Activated CD4-positive, alpha-beta T cell treated with anti-CD3 and anti-CD28 coated beads, Interleukin-2, amount 10 ng/mL, durations not matched to agents 7 days and 5 days (primary cell): ENCODE measurements at places on chromosomes 4 and X. TPM values are rescaled to one million over a fixed set of nuclear protein-coding genes. Genes with fewer than 3 reads are reported as not detected.
A peak's percentile ranks its signal among the peaks of the same experiment; 100 is the strongest.

Gene HELT
- not detected for total RNA-seq

Gene MAD2L1
- total RNA-seq = 51.9 TPM

Gene TMPRSS11B
- not detected for total RNA-seq

Gene SPP1
- 0.79 TPM for total RNA-seq

Gene C4orf50
- 0.21 TPM for total RNA-seq

GRCh38 chrX:134460862-134461220 lies 876 bp downstream of the HPRT1 start:
- DNase-seq = no peak

DNA sequence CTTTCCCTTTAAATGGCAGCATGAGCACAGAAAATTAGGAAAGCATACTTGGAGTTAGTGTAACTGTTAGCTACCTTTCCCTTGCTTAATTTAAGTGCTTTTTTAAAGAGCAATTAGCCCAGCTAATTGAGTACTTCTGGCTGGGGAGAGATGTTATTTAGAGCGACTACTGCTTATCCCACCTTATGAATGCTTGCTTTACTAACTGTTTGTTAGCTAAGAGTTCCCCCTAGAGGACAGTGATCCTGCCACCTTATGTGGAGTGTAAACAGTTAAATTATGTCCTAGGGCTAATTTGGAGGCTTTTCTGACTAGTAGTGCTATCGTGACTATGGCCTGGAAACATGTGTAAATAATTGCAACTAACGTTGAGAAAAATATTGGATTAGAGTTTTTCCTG lies 909.4 kb downstream of the FSTL5 start:
- no peak for DNase-seq

DNA sequence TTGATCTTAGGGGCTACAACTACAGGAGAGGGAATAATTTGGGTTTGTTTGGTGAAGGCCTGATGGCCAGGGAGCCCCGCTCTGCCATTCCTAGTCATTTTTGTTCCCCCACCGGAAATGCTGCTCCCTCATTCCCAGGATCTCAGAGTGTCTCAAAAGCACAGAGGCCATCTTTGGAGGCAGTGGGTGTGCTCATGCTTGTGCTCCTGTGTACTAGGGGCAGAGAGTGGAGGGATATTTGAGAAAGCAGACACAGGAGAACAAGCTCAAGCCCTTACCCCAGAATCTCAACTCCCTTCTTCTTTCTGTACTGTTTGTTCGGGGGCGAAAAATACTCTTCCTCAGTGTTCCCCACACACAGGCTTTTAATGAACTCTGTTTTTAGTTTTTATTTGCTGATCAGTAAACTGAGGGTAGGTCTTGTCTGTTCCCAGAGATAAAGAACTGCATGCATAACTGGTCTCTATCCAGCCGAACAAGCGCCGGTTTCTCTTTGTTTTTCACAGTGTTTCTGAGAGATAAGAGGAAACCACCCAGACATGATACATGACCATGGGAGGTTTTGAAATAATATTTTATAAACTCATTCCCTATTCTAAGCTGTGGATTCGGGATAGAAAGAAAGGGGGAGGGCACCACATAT lies 32.9 kb upstream of the XK start:
- DNase-seq = no peak

DNA sequence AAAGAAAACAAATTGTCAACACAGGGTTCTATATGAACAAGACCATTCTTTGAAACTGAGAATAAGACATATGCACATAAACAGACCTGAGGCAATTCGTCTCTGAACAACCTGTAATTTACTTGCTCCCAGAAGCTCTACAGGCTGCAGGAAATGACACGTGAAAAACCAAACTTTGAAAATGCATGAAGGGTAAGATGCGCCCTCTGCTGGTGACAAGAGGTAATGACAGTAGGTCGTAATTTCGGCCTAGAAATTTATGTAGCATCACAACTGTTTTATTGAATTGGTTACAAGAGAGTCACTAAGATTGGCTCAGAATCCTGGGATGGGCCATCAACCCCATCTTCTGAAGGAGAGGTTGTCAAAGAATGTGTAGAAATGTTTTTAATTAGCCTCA lies 276.5 kb downstream of the PPP4R3C start:
- DNase-seq = peak; percentile 17

DNA sequence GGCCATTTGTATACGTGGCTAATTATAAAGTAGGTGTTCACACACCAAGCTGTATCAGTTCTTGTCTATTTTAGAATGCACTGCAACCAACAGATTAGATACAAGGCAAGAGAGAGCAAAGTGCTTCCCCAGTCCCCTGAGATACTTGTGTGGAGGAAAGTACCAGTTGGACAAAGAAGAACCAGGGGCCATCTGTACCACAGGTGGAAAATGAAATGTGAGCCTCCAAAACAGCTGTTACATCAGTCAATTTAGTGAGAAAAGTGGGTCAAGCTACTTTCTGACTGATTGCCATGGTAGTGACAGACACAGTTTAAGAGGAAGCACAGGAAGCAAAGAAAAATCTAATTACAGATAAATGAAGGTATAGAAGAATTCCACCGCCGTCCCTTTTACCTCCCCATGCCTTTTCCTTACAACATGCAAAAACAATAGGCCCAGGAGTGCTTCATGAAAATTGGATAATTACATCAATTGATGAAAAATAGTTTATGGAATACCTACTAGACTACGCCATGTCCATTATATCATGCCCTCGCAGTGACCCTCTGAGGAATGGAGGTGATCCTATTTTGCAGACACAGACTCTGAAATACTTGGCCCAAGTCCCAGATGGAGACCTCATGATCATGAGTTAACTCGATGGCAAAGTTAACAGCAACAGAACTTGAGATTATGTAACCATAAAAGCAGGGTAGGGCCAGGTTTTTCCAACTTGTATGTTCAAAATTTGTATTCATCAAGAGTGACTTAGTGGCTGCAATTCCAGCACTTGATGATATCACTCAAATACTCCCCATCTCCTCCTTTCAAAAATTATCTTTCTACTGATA lies 15.8 kb downstream of the SMPX start:
- DNase-seq = no peak

DNA sequence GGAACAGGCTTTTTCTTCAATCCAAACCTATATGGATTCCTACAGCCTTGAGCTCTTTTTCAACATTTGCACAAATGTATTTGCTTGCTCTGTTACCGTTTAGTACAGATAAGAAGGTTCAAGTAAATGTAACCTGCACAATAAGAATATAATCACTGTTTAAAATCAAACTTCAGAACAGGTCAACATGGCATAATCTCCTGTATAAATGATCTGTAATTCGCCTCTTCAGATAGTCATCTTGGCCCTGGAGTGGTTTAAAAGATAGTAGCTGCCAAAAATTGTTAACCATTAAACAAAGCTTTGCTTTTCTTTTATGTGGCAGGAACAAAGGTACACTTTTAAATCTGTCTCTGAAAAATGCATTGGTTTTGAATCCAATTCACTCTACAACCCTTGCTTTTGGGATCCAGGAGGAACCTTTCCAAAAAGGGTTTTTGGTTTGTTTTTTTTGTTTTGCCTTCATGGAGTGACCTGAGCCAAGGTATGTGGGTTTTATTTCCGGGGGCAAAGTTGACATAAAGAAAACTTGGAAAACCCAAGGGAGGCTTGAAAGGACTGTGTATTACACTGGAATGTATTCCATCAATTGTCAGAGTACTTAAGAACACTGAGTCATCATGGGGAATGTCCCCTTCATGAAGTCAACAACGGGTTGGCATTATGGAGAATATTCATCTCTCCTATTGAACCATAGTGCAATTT lies 210.4 kb upstream of the HCCS start:
- no peak for DNase-seq

DNA sequence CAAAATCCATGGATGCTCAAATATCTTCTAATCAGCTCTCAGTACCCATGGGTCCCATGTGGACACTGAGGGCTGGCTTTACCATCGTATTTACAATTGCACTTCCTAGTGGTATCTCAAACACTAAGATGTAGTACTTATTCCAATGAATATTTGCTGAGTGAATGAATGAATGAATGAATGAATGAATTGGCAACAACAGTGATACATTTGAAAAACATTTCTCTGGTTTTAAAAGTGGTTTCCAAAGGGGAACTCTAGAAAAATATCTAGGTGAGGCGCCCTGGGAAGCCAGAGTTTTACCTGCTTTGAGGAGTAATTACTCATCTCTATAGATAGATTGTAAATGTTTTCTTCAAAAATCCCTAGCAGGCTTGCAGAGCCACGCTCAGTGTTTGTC lies 76.6 kb downstream of the CYTL1 start:
- no peak for DNase-seq

GRCh38 chr4:153257151-153257620 lies 52.9 kb downstream of the TRIM2 start:
- peak; percentile 25 for DNase-seq

- no peak for DNase-seq
Measured at GRCh38 chr4:181536811-181537434, 706.3 kb upstream of the TENM3 start.

- DNase-seq = no peak
Measured at GRCh38 chr4:177579649-177580048, 137.4 kb upstream of the AGA start.

DNA sequence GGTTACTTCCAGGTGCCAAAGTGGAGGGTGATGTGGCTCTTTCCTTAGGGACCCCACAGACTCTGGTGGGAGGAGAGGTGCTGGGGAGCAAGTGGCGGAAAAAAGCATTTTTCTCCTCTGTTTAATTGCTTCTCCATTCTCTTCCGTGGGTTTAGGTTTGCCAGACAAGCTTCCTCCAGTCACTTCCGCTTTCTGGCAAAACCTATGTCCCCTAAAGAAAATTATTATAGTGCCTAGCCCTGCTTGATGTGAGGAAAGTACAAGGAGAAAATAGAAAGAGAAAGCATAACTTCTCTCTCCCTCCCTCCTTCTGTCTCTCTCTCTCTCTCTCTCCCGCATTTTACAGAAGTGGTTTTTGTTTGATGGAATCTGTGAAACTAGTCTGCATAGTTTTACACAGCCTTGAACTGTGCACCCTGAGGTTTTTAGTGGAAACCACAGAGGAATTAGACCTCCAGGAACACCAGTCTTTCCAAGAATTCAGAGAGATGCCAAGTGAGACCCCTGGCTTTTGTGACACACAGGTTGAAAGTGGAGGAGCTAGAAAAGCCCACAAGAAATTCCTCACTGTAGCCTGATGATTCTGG lies 231.1 kb upstream of the ANXA3 start:
- DNase-seq = no peak

GRCh38 chr4:115234405-115235093 lies 121.1 kb upstream of the NDST4 start:
- peak; percentile 6 for DNase-seq

- DNase-seq = no peak
Measured at GRCh38 chr4:97759785-97760184, 383.5 kb downstream of the STPG2 start.

- no peak for DNase-seq
Measured at GRCh38 chr4:54005475-54005874, 58.9 kb downstream of the CHIC2 start.

DNA sequence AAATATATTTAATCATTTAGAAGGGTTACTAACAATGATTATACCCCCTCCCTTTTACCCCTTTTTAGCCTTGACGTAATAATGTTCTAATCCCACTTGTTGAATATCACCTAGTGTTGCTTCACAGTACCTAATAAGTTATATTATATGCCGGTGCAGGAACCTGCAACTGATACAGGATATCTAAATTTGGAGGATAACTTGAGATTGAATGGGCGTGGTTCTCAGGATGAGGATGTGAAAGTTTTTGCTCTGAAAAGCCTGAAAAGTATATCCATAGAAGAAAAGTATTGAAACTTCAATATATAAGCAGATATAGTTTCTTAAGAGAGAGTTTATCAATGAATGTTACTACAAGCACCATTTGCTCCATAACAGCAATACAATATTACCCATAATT lies 59.8 kb downstream of the ZNF711 start:
- no peak for DNase-seq

DNA sequence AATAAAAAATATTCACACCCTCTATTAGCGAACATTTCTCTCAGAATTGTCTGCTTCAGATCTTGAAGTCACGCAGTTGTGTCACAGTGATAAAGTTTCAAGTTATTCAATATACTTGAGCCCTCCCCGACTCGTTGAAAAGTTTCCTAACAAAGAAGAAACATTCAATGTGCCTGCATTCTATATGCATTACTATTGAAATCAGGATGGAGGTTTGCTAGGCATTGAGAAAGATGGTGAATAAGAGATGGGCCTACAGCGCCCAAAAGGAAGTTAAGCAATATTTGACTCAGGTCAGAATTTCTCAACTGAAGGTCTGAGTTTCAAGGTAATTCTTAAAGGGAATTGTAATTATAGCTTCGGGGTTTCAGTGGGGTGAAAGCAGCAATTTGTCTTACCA lies 6.1 kb downstream of the TCEANC start:
- no peak for DNase-seq

DNA sequence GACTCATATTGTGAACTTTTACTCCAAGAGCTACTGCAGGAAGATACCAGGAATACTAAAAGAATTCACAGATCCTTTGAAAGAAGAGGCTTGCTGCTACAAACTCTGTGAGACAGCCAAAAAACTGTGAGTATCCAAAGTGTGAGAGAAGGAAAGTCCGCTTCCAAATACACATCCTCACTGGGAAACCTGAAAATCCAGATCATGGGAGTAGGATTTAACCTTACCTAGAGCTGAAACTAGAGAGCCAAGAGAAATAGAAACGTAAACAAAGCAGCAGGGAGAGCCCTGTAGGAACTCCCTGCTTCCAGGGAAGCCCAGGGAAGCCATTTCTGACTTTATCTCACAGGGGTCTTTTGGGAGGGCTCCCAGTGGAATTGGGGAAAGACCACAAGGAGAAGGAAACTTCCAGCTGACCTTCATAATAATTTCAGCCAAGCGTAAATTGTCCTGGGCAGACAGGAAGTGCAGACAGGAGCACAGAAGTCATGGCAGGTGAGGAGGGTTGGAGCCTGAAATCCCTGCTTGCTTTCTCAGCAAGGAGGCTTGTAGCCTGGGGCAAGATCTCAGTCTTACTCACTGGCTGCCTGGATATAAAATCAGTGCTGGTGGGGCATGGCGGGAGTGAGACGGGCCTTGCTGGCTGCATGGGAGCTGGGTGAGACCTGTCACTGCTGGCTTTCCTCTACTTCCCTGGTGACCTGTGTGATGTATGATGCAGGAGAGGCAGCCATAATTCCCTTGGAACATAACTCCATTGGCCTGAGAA lies 26.2 kb upstream of the NFKB1 start:
- DNase-seq = no peak

DNA sequence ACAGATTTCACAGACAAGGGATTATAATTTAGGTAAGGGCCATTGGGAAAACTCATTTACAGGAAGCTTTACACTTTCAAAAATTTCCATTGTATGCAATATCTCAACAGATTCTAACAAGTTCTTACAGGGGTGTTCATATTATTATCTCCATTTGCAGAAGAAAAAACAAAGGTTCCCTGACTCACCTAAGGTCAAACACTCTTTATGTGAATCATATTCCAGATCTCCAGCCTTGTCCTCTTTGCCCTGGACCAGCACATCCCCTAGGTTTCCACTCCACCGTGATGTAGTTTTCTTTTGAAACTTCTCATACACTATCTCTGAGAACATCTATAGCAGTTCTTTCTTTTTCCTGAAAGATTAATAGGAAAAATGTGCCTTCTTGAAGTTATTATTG lies 96.4 kb upstream of the HS3ST1 start:
- DNase-seq = no peak
